ENCODE measurements at places on chromosomes 2 and 18.

DNA sequence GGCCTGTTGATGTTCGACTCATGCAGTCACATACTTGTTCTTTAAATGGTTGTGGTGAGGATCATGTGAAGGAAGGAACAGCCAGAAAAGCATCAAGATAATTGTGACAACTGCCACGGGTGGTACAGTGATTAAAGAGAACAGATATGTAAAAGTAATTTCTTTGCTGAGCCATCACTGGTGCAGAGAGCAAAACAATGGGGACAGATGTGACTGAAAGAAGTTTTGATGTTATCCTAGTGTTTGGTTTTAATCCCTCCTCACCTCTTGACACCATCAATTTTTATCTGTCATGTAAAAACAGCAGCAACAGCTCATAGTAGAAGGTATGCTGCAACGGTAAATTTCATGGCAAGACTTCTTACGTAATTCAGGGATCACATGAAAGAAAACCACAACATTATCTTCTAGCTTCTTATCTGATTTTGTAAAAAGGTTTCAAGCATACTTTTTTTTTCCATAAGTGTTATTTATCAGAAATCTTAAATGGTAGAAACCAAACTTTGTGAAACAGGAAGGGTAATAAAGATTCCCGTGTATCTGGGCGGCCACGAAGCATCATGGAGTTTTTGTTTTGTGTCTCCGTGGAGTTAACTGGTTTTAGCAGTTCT is 65.2 kb downstream of the PLCL1 start:
- no peak for DNase-seq

- no peak for DNase-seq
Observed at GRCh38 chr18:78978349-78979055, 1.1 kb upstream of the SALL3 start.

DNA sequence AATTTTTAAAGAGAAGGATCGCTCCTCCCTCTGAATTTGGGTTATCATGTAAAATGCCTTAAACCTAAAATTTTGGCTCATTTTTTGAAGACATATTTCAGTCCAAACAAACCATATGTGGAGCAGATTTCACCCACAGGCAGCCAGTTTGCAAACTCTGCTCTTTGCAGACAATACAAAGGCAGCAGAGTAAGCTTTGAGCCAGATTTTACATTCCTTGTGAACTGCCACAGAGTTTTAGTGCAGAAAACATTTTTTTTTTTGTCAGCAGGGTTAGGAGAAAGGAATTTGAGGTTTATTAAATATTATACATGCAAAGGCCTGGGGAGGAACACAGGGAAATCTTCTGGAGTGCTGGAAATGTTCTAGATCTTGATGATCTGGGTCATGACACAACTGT is 171.9 kb upstream of the FN1 start:
- DNase-seq: no peak

- DNase-seq: no peak
Observed at GRCh38 chr2:48070415-48070814, 164.1 kb upstream of the FBXO11 start.

DNA sequence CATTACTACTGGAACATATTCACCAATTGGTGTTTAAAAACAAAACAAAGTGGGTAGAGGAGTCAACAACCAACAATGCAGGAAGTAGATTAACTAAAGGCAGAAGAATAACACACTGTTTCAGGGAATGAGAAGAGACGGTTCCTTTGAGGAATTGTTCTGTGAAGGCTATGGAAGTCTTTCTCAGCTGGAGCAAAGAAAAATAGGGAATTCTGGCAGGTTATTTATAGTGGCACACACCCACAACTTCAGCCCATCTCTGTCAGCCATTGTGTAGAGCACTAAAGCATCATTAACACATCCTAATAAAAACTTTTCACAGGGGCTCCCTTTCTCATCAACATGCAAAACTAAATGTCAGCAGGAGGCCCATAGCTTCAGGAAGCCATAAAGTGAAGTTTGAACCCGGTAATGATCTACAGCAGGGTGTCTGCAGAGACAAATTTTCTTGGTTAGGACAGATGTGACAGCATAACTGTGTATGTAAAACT is 113.6 kb downstream of the CDH2 start:
- no peak for DNase-seq

DNA sequence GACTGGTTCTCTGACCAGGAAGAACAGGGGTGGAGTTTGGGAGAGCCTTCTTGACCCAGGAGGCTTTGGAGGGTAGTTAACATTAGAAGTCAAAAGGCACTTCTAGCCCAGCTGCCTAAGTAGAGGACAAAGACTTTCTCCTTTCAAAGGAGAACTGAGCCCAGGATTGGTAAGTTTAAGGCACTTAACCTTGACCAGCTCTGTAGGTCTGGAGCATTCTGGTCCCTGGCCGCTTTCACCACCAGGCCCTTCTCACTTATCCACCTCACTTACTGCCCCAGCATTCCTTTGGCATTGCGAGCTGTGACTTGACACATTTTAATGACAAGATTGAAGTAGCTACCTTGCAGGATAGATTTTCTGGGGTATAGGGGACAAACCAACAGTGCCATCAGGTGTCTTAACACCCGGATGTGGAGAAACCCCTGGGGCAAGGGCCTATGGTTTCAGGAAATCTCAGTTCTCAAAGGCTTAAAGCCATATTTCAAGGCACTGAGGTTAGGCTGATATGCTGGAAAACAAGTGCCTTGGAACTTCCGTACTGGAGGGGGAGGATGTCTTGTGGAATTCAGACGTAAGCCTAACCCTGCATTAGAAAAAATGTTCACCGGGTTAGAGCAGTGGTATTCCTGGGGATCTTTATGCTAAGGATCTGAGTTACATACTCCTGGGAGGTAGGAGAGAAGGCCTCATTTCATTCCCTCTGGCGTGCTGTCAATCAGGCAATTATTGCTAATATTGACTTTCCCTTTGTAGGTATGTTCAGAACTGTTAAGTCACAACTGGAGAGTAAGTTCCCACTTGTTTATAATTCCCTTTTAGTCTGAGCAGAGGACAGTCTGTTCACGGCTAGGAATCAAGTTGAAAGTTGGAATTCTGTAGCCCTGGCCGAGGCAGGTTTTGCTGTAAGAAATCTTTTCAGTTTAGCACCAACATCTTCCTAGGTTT is 4.3 kb downstream of the C2orf68 start:
- DNase-seq: no peak

GRCh38 chr18:58862851-58863538 is 1.7 kb upstream of the ZNF532 start:
- peak; percentile 38 for DNase-seq

DNA sequence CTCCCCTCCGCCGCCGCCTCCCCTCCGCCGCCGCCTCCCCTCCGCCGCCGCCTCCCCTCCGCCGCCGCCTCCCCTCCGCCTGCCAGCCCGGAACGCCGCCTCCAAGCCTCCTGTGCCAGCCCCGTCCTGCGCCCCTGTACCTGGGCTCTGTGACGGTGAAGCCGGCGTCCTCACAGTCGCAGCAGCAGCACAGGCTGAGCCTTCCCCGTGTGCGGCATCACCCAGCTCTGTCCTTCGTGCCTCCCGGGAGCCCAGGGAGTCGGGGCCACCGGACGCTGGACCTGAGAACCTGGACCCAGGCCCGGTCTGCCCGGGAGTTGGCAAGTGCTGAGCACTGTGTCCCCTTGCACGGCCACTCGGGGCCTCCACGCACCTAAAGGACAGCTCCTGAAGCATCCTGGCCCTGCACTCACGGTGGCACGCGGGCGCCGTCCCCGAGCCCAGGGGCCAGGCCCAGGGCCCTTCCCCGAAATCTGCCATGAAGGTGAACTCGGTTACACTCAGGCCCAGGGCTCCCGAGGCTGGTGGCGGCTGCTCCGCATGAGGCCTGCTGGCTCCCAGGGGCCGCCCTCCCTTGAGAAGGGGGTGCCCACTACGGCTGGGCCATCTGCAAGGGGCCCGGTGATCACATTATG is 32.9 kb downstream of the RTP5 start:
- no peak for DNase-seq

- DNase-seq: no peak
Observed at GRCh38 chr2:183614799-183615435, 490.7 kb downstream of the NUP35 start.

DNA sequence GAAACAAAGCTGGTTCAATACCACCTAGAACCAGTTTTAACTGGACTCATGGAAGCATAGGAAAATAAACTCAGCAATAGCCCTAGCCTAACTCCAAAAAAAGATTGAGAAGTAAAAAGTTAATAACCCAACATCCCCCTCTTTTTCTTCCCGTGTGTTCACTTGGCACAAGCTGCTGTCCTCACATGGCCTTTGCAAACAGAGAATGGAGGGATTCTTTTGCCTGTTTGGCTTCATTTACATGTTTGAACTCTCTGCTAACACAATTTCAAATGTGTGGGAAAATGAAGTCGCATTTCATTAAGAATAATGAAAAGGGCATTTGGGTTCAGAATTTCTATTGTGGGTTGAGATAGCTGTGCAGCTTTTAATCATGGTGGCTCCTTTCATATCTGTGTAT is 589.2 kb upstream of the LRRTM1 start:
- DNase-seq: no peak

GRCh38 chr2:107621186-107622165 is 205.2 kb upstream of the RGPD4 start:
- no peak for DNase-seq

DNA sequence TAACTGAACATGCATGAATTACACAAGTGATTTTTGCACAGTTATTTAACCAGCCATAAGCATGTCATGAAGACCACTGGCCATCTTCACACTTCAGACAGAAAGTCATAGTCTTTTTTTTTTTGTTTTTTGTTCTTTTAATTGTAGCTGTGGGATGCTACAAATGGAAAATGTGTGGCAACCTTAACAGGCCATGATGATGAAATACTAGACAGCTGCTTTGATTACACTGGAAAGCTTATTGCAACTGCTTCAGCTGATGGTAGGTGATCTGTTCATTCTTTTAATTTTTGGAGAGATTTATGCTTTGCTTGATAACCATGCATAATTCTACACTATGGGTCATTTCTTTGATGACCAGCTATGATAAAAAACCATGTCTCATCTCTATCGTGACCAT is 35.6 kb downstream of the DAW1 start:
- no peak for DNase-seq

DNA sequence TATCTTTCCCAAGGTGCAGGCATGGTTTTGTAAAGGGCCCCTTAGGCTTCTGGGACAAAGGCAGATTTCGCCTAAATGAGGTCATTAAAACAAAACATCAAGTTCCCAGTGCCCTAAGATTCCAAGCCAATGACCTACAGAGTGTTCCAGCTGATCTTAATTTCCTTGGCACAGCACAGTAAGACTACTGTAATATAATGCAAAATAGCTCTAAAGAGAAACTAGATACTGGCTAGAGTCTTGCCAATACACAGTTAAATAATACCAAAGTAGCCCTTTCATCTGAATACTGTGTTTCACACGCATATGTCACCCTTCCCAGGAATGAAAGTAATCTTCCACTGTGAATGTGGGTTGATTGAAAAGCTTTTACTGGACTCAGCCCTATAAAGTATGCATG is 14.7 kb downstream of the GRB14 start:
- no peak for DNase-seq

GRCh38 chr18:70337139-70337972 is 48.5 kb downstream of the SOCS6 start:
- DNase-seq: peak; percentile 60

DNA sequence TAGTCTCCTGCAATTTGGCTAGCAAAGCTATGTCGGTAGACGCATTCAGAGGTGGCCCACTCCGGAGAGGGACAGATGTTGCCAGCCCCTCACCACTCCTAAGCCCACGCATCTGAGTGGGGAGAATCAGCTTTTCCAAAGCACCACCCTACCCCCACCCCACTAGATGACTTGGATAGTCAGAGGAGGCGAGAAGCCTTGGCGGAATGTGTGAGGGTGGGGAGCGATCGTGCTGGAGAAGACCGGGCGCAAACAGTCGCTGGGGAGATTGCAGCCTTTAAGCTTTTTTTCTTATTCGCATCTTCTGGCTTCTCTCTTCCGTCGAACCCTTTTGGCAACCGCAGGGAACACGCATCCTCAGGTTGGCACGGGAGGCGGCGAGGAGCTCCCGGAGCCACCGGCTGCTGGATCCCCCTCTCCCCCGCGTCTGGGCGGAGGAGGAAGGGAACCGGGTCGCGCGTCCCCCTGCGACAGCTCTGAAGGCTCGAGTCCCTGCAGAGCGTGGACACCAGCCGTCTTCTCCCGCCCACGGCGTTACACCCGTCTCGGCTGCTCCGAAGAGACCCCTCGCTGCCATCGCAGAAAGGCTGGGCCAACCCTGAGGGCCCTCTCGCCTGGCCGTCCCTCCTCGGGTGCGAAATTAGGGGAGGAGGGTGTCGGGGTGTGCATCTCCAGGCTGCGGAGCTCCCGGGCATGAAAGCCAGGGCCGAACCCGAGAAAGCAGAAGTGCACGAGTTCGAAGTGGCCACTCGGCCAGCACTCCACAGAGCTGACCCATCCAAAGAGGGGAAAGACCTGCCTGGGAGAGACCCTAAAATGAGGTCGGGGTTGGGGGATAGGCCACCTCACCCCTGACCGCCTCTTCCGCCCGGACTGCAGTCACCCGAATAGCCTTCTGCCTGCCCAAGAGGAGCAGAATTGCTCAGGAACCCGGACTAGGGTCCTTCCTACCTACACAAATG is 12.2 kb downstream of the EVX2 start:
- DNase-seq: no peak

DNA sequence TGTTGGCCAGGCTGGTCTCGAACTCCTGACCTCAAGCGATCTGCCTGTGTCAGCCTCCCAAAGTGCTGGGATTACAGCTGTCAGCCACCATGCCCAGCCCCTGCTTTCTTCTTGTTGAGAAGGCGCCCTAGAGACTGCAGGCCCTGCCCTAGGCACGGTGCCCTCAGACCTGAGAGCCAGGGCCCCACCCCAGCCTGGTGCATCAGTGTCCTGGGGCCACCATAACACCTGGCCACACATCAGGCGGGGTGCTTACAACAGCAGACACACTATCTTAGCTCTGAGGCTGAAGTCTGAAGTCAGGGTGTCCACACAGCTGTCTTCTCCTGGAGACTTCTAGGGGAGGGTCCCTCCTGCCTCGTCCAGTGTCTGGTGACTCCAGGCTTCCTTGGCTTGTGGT is 120.6 kb downstream of the NDUFA10 start:
- DNase-seq: no peak

DNA sequence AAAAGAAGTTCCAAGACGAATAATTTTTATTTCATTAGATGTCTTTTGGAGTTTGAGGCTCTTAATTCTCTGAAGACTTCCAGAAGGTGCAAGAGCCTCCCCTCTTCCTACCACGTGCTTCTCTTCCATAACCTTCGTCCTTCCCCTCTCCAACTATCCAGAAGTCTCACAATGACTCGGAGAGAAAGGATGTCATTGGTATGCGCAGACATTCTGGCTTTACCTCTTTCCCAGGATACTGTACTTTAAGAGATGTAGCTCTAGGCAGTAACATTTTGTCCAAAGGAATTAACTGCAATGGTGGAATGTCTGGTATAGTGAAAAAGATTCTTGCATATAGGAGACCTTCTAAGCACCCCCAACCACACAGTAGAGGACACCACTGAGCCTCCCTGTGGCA is 249.0 kb upstream of the OSR1 start:
- no peak for DNase-seq
